Activated CD4-positive, alpha-beta T cell treated with anti-CD3 and anti-CD28 coated beads, Interleukin-2, amount 50 U/mL, for 4 hours (primary cell): ENCODE measurements at places on chromosomes 7 and 10.

DNA sequence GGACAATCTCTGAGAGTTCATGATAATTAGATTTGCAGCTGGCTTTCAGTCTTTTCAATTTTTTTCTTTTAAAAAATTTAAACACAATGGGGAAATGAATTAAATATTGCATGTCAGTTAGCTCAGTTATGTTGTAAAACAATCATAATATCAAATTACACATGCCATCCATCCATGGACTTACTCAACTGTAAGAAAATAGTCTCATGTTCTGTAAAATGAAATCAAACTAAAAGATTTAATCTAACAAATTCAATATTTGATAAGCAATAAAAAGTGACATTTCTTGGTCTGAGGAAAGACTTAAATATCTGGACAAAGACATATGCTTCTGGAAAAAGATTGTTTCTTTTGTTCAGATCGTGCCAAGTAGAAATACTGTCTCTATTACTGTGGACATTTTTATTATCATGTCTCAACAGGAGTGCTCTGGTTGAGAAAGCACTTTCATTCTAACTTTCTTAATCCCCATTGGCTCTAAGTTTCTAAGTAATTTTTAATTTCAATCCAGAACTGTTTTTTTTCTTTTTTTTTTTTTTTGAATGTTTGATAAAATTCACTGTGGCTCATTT lies 179.2 kb upstream of the FAM3C start:
- DNase-seq: no peak

DNA sequence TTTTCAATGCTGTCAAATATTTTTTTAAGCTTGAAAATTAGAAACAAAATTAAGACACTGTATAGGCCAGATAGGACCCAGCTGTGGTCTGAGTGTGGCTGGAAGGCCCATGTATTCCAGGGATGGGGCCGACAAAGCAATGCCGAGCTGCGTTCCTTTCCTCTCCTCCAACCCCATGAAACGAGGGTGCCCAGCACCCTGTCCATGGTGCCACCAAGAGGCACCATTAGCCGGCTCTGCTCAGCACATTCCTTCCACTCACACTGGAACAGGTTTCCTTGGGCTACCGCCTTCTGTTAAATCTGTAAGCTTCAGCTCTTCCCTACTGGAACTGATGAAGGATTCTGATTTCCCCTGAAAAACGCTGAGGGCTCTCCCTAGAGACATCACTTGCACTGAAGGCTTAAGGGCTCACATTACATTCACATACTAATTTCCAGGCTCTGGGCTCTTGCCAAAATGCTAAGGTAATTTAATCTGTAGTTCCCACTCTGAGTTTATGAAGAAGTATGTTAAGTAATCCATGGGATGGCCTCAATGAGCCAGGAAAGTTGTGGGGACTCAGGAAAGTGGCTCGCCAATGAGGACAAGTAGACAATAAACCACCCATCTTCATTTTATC lies 73.7 kb upstream of the CAMK2B start:
- no peak for DNase-seq

- DNase-seq: no peak
Measured at GRCh38 chr7:137434946-137435345, 91.4 kb upstream of the PTN start.

- no peak for DNase-seq
Measured at GRCh38 chr7:27606270-27607209, 56.1 kb downstream of the HIBADH start.

DNA sequence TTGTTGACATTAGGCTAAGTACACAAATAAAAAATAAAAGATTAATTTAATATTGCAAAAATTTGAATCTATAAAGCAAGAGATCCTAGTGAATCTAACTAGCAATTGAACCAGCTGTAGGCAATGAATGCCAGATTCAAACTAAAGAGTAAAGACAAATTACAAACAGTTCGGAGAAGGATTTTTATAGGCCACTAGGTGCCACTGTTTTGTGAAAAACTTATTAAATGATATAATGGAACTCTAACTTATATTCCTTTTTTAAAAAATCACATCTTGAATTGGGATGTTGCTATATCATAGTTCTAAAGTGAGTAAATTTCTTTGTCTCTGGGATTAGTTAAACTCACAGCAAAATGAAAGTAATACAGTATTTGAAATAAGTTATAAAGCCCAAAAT lies 39.1 kb upstream of the GNAI1 start:
- DNase-seq: no peak

- no peak for DNase-seq
Measured at GRCh38 chr10:95406651-95407280, 116.0 kb upstream of the PDLIM1 start.
